Activated T-cell treated with anti-CD3 and anti-CD28 coated beads, Interleukin-2, amount 50 U/mL, for 24 hours (primary cell): ENCODE measurements at places on chromosomes 1 and 21.

DNA sequence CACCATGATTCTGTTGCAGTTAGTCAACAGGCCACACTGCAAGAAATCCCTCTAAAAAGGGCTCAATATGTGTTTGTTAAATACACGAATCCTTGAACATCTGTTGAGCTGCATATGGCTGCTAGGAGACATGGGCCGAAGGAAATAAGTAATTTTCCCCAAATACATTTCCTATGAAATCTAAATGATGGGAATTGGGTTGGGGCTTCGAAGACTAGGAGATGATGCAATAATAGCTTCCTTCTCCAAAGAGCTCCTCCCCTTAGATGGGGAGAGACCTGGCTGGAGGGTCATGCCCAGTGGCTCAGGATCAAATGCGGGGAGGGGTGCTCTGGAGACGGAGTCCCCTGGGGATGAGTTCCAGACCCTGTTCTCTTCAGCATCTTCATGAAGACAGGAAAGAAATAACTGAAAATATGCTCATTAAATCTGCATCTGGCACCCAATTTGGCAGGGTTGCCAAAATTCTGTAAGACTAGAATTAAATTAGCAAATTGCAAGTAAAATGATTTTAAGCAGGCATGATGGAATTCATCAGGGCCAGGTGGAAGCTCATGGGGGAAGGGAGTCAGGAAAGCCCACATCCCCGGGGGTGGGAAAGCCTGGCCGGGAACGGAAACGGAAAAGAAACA lies 165.0 kb upstream of the EDN2 start:
- DNase-seq, result no peak

DNA sequence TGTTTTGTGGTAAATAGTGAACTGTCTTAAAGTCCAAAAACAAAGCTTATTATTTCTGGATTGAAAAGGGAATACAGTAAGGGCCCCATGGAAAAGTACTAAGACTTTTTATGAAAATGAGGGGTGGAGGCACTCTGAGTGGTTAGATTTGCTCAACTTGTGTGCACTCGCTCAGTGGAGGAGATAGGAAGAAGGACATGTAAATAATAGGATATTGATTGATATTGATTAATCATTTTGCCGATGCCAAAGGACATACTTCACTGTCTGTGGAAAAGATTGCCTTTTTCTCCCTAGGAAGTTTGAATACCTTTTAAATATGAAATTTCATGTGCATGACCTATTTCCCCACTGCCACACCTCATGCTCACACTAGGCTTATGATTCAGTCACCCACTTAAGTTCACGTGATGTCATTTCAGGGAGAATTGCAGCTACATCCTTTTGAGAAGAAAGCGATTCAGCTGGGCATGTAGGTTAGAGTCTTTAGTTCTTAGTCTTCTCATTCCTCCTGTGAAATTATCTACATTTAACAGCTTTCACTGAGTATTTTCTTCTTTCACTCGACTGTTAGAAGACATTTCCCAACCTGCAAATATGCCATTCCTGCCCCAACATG lies 5.0 kb downstream of the MTR start:
- no peak for DNase-seq

GRCh38 chr1:239184561-239185244 lies 201.7 kb upstream of the CHRM3 start:
- no peak for DNase-seq

DNA sequence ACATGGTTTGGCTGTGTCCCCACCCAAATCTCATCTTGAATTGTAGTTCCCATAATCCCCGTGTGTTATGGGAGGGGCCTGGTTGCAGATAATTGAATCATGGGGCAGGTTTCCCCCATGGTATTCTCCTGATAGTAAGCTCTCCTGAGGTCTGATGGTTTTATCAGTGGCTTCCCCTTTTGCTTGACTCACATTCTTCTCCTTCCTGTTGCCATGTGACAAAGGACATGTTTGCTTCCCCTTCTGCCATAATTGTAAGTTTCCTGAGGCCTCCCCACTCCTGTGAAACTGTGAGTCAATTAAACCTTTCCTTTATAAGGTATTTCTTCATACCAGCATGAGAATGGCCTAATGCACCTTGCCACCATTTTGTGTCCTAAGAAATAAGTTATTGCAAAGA lies 415.0 kb downstream of the COL11A1 start:
- no peak for DNase-seq

DNA sequence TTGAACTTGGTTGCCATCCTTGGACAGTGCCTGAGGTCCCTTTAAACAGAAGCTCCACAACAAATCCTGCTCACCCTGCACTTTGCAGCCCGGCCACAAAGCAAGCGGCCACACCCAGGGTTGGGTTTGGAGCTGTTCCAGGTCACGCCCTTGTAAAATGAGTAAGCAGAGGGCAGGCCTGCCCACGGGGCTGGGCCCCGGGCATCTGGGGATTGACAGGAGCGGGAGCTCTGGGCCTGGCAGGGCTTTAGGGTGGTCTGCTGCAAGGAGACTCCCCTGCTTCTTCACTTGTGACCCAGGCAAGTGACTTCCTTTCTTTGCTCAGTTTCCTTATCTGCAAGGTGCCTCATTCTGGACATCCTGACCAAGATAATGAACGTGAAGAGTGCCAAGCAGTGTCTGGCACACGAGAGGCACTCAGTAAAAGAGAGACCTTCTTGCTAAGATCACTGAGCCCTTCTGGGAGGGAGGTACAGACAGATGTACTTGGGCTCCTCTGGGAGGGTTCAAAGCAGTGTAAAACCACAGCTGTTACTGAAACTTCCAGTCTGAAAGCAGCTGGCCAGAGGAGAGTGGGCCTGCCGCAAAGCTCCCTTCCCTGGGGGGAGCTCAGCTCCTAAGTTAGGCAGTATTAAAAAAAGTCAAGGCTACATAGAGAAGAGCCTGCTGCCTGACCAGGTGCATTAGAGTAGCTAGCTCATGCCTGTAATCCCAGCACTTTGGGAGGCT lies 2.6 kb downstream of the E2F2 start:
- DNase-seq, result peak; percentile 84

- no peak for DNase-seq
Measured at GRCh38 chr21:38824124-38824822, 18.5 kb downstream of the ETS2 start.

DNA sequence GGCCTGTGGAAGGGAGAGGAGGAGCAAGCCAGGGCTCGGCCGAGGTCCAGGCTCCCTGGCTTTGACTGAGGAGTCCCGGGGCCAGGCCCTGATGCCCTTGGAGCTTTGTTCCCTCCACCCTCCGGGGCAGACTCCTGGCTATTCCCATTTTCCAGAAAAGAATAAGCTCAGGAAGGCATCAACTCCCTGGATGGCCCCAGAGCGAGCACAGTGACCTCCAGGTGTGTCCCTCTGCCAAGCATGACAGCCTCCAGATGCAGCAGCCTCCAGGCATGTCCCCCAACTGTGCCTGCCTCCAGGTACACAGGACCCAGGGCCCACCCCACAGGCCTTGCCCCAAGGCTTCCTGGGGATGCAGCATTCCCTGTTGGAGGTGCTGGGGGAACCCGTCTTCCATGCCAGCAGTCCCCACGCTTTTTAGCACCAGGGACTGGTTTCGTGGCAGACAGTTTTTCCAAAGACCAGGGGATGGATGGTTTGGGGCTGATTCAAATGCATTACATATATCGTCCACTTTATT lies 15.7 kb upstream of the ARHGEF16 start:
- DNase-seq, result no peak

DNA sequence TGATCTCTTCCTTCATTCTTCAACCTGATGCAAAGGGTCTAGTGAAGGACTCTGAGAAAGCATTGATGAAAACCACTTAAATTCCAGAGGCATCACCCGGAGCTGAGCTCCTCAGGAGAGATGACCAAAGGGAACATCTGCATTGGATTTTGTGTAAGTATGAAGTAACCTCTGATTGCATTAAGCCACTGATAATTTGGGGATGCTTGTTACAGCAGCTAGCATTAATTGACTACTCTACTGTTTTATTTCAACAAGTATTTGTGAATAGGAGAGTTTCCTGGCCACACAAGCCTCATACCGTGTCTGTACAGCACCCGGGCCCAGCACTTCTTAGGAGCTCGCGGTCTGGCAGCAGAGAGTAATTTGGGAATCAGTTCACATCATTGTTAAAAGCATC lies 250.7 kb upstream of the POU3F1 start:
- DNase-seq, result no peak

- no peak for DNase-seq
Measured at GRCh38 chr1:213014642-213015041, 1.0 kb downstream of the ANGEL2 start.

DNA sequence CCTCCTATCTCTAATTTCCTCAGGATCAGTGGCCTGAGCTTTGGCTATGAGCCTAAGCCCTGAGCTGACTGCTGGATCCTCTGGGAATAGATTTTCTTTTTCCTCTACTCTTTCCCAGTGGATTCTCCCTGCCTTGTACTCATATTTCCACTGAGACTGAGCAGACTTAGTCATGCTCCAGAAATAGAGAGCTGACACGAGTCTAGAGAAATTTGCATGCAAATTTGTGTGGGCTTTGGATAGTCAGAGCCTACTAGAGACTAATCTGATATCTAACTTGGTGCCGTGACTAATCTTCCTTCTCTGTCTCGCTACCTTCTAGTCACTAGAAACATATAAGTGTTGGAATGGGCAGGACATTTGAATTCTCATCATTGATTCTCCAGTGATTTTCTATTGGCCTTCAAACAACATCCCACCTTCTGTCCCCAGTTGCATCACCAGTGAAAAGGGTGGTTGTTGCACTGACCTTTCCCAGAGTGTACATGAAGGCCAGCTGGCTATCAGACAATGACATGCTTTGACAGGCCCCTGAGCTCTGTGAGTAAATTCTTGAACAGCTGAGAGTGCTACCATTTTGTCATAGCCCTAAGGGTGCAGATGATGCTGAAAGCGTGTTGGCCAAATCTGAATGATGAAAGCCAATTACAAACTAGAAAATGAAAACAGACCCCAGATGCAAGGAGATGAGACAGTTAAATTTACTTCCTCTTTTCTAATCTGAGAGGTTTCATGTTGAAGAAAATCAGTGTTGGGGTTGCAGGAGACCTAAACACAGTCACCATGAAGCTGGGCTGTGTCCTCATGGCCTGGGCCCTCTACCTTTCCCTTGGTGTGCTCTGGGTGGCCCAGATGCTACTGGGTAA lies at the start of gene FCRLA:
Gene FCRLA (plus strand): TSS at position 748 of the 866 bp plus-strand sequence. CDS start 36 bp downstream, at position 784.
- DNase-seq, result no peak

- peak; percentile 61 for DNase-seq
Measured at GRCh38 chr1:8217011-8217711, 100.8 kb upstream of the SLC45A1 start.

DNA sequence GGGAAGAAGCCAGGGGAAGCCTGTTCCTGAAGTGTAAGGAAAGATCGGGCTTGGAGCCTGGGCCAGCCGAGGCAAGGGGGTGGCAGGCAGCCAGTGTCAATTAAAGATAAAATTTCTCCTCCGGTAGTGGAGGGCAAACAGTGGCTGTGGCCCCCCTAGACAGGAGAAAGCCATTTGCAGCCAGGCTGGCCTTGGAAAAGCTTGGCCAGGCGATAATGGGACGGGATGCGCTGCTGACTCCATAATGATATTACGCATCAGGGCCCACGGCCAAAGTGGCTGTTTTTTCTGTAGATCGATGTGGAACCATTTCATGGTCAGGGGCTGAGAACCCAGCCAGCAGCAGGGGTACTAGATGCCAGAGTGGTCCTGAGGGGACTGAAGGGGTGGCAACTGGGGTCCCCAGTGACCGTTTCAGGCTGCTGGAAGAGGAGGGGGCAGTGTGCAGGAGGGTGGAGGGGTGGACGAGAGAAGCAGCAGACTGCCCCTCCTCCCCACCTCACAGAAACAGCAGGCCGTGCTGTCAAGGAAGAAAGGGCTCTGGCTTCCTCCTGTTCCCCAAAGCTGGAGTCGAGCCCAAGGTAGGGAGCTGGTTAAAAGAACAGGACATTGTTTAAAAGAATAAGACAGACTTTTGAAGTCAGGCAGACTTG lies 25.2 kb downstream of the KCNC4 start:
- DNase-seq, result no peak

GRCh38 chr1:205505076-205505729 lies 734 bp downstream of the CDK18 start:
- DNase-seq, result no peak

DNA sequence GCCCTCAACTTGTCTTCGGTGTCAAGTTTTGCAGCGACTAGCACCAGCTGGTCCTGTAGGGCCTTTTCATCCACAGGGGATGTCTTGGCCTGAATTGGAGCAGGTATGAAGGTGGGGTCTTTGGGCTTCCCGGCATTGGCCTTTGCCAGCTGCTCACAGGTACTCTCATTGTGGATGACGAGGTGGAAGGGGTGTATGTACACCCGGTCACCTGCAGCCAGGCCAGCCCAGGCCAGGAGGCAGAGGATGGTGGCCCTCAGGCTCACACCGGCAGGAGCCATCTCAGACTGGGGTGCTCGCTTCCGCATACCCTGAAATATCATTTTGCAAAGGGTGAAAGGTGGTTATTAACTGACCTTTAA lies 3.4 kb downstream of the AGT start:
- no peak for DNase-seq

DNA sequence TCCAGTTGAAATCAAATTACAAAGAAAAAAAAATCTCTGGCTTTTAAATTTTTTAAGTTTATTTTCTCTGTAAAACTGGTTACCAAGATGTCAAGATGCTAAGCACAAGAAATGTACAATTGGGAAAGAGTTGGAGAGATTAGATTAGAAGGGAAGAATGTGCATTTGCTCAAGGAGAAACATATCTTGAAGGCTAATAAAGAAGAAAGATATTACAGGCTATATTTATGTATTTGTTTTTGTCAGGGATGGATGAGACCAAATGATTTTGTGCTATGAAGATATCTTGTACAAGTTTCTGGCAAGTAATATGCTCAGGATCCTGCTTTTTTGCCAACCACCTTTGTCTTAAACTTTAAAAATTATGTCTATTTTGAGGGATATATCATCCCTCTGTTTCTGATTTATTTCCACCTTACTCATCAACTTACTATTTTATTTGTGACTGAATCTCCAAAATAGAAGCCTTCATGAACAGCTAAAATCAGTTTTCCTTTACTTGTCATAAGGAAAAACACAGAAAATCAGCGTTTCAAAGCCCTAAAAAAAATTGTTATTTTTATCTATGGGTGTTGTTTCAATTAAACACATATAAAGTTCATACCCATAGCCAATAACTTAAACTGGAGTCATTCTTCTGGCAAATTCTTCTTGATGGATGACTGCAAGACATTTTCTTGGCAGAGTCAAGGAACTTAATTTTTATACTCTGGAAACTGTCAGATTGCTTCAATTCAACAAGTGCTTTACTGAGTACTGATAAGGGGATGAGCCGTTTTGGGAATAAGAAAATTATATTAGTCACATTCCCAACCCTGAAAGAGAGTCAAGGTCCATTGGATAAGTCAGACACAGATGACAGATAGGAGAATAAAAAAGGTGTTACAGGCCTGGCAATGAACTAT lies 141.8 kb downstream of the CTH start:
- no peak for DNase-seq

GRCh38 chr1:59124166-59124565 lies 172.7 kb upstream of the FGGY start:
- DNase-seq, result no peak

DNA sequence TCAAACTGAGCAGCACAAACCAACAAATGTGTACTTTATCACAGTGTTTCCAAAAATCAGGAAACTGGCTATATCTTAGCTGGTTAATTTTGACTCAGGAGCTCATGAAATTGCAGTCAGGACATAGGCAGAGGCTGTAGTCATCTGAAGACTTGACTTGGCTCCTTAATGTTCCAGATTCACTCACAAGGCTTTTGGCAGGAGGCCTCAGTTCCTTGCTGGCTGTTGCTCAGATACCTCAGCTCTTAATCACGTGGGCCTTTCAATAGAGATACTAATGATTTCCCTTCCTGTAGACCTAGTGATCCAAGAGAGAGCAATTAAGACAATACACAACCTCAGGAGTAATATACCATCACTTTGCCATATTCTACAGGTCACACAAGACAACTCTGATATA lies 537.7 kb downstream of the BRINP3 start:
- DNase-seq, result no peak

- peak; percentile 48 for DNase-seq
Measured at GRCh38 chr21:43893536-43894205, 28.6 kb downstream of the AGPAT3 start.
